ENCODE measurements at places on chromosomes 3 and 15. TPM values are rescaled to one million over a fixed set of nuclear protein-coding genes. Genes with fewer than 3 reads are reported as not detected.

Gene STRIT1
- polyA plus RNA-seq: not detected

Gene THBS1
- polyA plus RNA-seq: 82.9 TPM

GRCh38 chr15:63109920-63110319 is 11.7 kb upstream of the LACTB start:
- peaks cover 11% of the 10 kb centered on the region for H3K4me1 ChIP-seq
- H3K4me3 ChIP-seq: no peak overlapping the region
- no peaks in the 10 kb centered on the region for H3K27me3 ChIP-seq
- no peak overlapping the region for H3K27ac ChIP-seq

- H3K27me3 ChIP-seq: no peaks in the 10 kb centered on the region
- no peaks in the 10 kb centered on the region for H3K4me1 ChIP-seq
- H3K4me3 ChIP-seq: no peak overlapping the region
- no peak overlapping the region for H3K27ac ChIP-seq
Measured at GRCh38 chr3:117304681-117305080, 595.1 kb downstream of the TUSC7 start.

GRCh38 chr3:130677343-130677742 is 69.3 kb downstream of the PIK3R4 start:
- no peak for DNase-seq
- no peaks in the 10 kb centered on the region for H3K36me3 ChIP-seq
- H3K27ac ChIP-seq: no peak overlapping the region
- H3K4me1 ChIP-seq: no peaks in the 10 kb centered on the region

Data from hepatocyte (in vitro differentiated cells).